Activated T-cell treated with anti-CD3 and anti-CD28 coated beads, Interleukin-2, amount 50 U/mL, for 48 hours (primary cell): ENCODE measurements at places on chromosomes 2 and 18.
A peak's percentile ranks its signal among the peaks of the same experiment; 100 is the strongest.

- no peak for DNase-seq
Observed at GRCh38 chr18:50143294-50143693, 51.7 kb downstream of the MYO5B start.

DNA sequence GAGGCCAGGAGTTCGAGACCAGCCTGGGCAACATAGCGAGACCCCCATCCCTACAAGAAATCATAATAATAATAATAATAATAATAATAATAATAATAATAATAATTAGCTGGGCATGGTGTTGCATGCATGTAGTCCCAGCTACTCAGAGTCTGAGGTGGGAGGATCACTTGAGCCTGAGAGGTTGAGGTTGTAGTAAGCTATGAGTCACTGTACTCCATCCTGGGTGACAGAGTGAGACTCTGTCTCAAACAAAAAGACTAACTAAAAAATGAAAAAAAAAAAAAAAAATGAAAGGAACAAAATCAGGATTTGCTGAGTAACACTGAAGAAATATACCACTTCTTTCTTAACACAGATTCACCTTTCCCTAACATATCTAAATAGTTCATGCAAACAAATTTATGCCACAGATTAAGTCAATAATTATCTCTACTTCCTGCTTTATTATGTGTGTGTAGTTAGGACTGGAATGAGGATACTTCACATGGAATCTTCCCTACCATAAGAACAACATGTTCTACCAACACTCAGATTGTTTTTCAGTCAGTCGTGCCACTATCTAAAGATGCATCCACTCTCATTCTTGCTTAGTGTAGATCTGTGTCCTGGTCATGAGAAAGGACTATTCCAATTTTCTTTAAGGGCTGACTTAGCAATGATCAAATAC lies 928.7 kb downstream of the SLC4A3 start:
- no peak for DNase-seq

GRCh38 chr2:9771481-9772017 lies 71.7 kb upstream of the TAF1B start:
- no peak for DNase-seq

GRCh38 chr18:45102863-45103262 lies 422.2 kb downstream of the SETBP1 start:
- no peak for DNase-seq

DNA sequence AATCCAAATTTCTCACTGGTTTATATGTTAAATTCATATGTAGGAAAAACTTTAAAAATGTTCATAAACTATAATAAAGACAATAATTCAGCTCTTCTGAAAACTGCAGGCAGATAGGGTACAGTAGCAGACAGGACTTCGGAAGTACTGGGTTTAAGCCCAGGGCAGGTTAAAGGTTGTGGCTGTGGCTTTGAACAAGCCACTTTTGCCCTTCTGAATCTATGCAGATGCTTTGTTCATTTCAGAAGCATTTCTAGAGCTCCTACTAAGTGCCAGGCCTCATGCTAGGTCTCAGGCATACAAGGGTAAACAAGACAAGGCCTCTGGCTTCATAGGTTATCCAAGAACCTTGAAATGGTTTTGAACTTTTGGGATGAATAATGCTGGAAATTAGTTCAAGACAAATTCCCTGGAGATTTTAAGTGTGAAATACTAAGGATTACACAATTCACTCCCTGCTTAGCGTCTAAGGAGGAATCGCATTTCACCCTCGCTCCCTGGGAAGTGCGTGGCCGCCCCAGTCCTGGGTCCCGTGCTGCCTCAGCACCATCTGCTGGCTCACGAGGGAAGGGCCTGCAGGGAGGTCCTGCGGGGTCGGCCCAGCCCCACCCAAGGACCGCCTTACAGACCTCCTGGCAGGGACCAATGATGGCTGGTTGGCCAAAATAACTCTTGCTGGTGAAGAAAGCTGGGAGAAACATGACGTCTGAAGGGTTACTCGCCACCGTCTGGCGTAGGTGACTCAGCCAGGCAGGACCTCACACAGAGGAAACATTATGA lies 67.7 kb upstream of the L3MBTL4 start:
- peak; percentile 20 for DNase-seq

DNA sequence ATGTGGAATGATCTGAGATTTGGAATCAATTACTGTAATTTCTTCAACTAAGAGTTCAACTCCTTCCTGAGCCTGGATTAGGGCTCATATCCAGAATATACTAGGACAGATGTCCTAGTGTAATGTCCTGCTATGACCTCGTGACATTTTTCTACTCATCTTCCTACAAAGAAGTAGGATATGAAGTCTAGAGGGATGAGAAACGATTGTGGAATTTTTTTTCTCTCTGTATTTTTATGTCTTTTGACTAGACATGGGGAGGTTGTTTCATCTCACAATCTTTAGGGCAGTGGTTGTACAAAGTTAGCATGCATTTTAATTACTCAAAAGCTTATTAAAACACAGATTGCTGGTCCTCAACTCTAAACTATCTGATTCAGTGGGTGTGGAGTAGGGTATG lies 203.0 kb downstream of the PARD3B start:
- DNase-seq: no peak

DNA sequence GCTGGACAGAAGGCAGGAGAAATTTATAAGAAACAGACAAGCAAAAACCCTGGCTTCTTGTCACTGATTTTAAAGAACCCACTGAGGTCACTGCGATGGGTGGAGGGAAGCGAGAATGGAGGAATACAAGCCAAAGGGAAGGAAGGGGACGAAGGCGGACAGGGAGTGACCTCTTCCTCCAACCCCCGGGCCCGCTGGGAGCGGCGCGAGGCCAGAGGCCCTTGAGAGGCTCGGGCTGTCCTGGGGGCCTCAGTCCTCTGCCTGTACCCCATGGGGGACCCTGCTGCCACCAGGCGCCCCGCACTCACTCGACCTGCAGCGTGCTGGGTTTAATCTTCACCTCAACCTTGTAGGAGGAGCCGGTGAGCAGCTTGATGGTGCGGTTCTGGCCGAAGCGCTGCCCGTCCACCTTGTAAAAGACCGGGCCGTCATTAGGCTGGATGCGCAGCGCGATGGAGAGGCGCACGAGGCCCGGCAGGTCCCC lies 793 bp downstream of the CNRIP1 start:
- DNase-seq: no peak

DNA sequence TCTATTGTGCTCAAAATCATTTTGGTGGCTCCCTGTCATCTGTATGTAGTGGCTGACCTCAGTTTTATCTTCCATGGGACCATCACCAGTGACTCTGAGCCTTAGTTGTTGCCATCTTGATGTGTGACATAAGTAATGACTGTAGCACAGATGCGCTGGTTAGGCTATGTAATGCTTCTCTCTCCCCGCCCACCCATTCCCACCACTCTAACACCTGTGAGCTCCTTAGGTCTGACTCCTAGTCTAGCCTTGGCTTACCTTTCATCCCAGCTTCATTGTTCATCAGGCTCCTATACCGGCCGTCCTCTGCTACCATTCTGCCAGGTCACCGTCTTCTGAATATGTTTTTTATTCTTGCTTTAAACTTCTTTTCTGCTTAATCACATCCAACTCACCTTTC lies 17.2 kb downstream of the MYO1B start:
- DNase-seq: no peak
